ENCODE measurements at places on chromosomes 2 and 18. TPM values are rescaled to one million over a fixed set of nuclear protein-coding genes. Genes with fewer than 3 reads are reported as not detected.

The THSD7B gene
- polyA plus RNA-seq: 2.0 TPM

GRCh38 chr2:197464175-197464574 is 10.8 kb downstream of the COQ10B start:
- H3K4me3 ChIP-seq: no peak overlapping the region
- peaks cover 8% of the 10 kb centered on the region for H3K4me1 ChIP-seq
- no peak for DNase-seq
- no peak overlapping the region for H3K27ac ChIP-seq
- no peaks in the 10 kb centered on the region for H3K27me3 ChIP-seq

- DNase-seq: no peak
- H3K27ac ChIP-seq: peak overlapping the region; percentile 41
- H3K27me3 ChIP-seq: no peaks in the 10 kb centered on the region
- H3K4me1 ChIP-seq: peaks cover 13% of the 10 kb centered on the region
These were observed 91.6 kb upstream of the CTDP1 start for GRCh38 chr18:79587779-79588635.

DNA sequence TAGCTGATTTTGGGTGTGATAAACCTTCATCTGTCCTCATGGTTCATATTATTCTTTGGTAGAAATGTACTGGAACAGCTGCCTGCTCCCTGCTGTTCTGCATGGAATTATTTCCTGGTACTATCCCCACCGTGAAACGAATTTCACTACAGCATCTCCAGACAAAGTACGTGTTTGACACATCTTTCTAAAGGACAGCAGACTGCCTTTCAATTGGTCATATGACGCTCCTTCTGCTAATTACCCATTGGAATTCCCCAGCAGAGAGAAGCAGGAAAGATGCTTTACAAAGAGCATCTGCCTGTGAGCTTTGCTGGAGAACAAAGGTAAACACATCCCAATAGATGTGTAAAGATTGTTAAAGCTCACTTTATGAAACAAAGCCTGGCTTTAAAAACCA is 4.4 kb upstream of the RFX8 start:
- H3K4me1 ChIP-seq: no peaks in the 10 kb centered on the region
- no peaks in the 10 kb centered on the region for H3K36me3 ChIP-seq
- no peak for DNase-seq
- H3K27ac ChIP-seq: no peak overlapping the region

DNA sequence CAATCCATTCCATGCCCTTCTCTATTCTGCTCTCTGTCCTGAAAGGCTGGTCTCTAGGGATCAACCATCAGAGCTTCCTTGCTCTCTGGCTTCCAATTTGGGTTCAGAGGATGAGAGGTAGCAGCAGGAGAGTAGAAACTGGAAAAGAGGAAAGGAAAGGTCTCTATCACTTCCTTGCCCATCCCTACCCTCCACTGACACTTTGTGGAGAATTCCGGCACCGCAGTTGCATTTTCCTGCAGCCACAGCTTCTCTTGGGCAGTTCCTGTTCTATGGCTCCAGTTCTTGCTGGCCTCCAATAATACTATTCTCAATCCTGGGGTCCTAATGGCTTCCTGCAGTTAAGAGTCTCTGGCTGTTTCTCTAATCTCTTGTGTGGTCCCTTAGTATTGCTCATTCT is 13.3 kb upstream of the IMPACT start:
- no peaks in the 10 kb centered on the region for H3K27me3 ChIP-seq
- no peak overlapping the region for H3K4me3 ChIP-seq
- no peak for DNase-seq
- no peaks in the 10 kb centered on the region for H3K4me1 ChIP-seq
- no peaks in the 10 kb centered on the region for H3K36me3 ChIP-seq

GRCh38 chr2:235149240-235149659 is 197.4 kb downstream of the SH3BP4 start:
- H3K27me3 ChIP-seq: peaks cover 3% of the 10 kb centered on the region
- H3K4me1 ChIP-seq: no peaks in the 10 kb centered on the region
- H3K4me3 ChIP-seq: no peak overlapping the region
- H3K27ac ChIP-seq: no peak overlapping the region
